Left renal cortex interstitium (tissue), 4 donors: ENCODE measurements at places on chromosomes 13 and 19. TPM values are rescaled to one million over a fixed set of nuclear protein-coding genes. Genes with fewer than 3 reads are reported as not detected.

- DNase-seq, result no peak
Measured at GRCh38 chr19:8481201-8481600, 21.2 kb downstream of the PRAM1 start.

GRCh38 chr13:49739498-49740187 is 48.4 kb upstream of the EBPL start:
- DNase-seq, result no peak

- no peak for DNase-seq
Measured at GRCh38 chr13:21045100-21045499, 16.3 kb downstream of the LATS2 start.

CEACAM5 gene
- 0.08 TPM for polyA plus RNA-seq

PCDH17 gene
- 14.3 TPM for polyA plus RNA-seq

C5AR2 gene
- polyA plus RNA-seq, result 0.40 TPM

DNA sequence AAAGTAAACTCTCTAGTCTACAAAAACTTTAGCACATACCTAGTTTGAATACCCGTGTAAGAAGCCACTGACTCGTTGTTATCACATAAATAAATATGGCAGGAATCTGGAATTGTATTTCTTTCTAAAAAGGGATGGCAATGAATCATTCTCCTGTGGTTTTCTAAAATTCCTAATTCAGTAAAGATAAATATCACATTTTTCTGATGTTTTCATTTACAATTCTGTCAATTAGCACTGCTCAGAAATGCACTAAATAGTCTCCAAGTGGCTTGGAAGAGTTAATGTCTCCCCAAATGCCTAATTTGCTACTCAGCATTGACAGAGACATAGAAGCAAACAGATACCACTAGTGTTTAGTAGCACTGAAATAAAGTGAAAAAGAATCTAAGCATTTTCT is 547.7 kb upstream of the SLITRK1 start:
- DNase-seq, result no peak

PCDH9 gene
- polyA plus RNA-seq, result 16.1 TPM

- DNase-seq, result no peak
Measured at GRCh38 chr19:38933544-38933943, 2.8 kb downstream of the MRPS12 start.

- DNase-seq, result no peak
Measured at GRCh38 chr13:37416291-37417059, 182.1 kb downstream of the POSTN start.

ZSWIM9 gene
- 11.6 TPM for polyA plus RNA-seq

- no peak for DNase-seq
Measured at GRCh38 chr13:98216135-98216565, 39.1 kb upstream of the RNF113B start.

ZNF763 gene
- polyA plus RNA-seq, result 7.7 TPM

PGLYRP2 gene
- polyA plus RNA-seq, result not detected
